ENCODE measurements at places on chromosomes 6 and 20.

- no peak for DNase-seq
Observed at GRCh38 chr20:37524859-37525708, 2.6 kb downstream of the BLCAP start.

- DNase-seq = no peak
Observed at GRCh38 chr6:167396068-167396658, 71.3 kb downstream of the TTLL2 start.

- DNase-seq = peak; percentile 82
Observed at GRCh38 chr20:59222253-59223181, 58.9 kb downstream of the ZNF831 start.

DNA sequence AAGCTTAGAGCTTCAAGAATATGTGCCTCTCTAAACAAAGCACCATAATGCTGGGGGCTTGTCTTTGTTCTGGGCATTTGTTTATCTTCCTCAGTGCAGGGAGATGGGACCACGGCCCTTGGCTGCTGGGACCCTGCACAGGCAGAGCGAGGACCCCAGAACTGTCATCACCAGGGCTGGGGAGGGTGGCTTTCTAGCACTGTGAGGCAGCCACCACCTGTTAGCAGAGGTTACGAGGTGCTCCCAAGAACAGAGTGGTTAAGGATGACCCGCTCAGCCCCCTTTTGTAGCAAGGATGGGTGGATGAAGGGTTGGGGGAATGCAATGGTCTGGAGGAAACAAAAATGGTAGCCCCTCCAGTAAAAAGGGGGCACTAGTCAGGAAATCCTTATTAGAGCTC lies 34.9 kb downstream of the METTL24 start:
- no peak for DNase-seq

GRCh38 chr20:9241232-9241692 lies 172.4 kb downstream of the PLCB4 start:
- DNase-seq = no peak

GRCh38 chr6:163780994-163781393 lies 366.5 kb downstream of the QKI start:
- DNase-seq = no peak

- DNase-seq = no peak
Observed at GRCh38 chr6:7004581-7005297, 103.0 kb upstream of the RREB1 start.

GRCh38 chr6:147157930-147158329 lies 46.3 kb upstream of the STXBP5 start:
- DNase-seq = no peak

- no peak for DNase-seq
Observed at GRCh38 chr6:31272436-31272835, 544 bp upstream of the HLA-C start.

DNA sequence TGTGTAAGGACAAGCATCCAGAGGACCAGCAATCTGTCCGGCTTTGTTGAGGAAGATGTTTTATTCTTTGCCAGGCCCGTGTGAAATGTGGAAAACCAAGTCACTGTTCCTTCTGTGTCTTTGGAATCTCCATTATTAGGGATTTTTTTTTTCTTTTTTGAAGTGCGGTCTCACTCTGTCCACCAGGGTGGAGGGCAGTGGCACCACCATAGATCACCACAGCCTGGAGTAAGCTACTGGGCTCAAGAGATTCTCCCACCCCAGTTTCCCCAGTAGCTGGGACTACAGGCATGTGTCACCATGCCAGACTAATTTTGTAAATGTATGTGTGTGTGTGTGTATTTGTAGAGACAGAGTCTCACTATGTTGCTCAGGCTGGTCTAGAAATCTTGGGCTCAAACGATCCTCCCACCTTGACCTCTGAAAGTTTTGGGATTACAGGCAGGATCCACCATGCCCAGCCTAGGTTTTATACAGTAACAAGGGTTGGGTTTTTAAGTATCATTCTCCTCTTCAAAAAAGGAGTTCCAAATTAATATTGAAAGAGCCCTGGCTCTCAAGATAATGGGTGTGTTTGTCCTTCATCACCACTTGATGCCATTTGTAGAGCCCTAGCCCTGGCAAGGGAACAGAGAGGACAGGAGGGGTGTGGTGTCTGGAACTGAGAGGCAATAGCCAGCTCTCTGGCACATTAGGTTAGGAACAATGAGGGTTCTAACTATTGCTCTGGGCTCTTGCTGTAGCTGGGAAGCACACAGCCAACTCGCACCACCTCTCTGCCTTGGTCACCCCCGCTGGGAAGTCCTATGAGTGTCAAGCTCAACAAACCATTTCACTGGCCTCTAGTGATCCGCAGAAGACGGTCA lies 3.1 kb downstream of the LAMP5 start:
- DNase-seq = no peak

- no peak for DNase-seq
Observed at GRCh38 chr6:122322824-122323223, 76.6 kb upstream of the HSF2 start.

GRCh38 chr6:56759521-56759920 lies 116.8 kb upstream of the DST start:
- DNase-seq = no peak

GRCh38 chr6:167769408-167770190 lies 57.1 kb upstream of the AFDN start:
- no peak for DNase-seq

DNA sequence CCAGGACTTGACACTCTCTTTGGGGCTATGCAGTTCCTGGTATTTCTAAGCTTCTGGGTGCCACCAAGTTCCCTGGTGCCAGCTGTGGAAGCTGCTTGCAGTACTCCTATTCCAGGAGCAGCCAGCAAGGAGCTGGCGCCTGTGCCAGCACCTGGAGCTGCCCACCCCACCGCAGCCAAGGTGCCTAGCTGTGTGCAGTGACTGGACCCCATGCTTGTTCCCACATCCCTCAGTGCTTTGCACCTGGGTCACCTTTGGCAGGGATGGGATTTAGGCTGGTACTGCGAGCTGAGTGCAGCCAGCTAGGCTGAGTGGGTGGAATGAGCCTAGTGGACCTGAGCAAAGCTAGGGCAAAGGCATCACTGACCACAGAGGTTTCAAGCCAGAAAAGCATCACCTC lies 1674.9 kb downstream of the HACE1 start:
- no peak for DNase-seq

- DNase-seq = no peak
Observed at GRCh38 chr6:2450546-2450945, 205.1 kb upstream of the GMDS start.

- no peak for DNase-seq
Observed at GRCh38 chr20:4110885-4111284, 95.5 kb upstream of the RNF24 start.

DNA sequence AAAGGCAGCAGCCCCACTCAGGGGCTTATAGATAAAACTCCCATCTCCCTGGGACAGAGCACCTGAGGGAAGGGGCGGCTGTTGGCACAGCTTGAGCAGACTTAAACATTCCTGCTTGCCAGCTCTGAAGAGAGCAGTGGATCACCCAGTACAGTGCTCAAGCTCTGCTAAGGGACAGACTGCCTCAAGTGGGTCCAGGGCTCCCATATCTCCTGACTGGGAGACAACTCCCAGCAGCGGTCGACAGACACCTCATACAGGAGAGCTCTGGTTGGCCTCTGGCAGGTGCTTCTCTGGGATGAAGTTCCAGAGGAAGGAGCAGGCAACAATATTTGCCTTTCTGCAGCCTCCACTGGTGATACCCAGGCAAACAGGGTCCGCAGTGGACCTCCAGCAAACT lies 810.1 kb downstream of the EYS start:
- no peak for DNase-seq

- no peak for DNase-seq
Observed at GRCh38 chr6:35522151-35522550, 9.5 kb upstream of the TULP1 start.

DNA sequence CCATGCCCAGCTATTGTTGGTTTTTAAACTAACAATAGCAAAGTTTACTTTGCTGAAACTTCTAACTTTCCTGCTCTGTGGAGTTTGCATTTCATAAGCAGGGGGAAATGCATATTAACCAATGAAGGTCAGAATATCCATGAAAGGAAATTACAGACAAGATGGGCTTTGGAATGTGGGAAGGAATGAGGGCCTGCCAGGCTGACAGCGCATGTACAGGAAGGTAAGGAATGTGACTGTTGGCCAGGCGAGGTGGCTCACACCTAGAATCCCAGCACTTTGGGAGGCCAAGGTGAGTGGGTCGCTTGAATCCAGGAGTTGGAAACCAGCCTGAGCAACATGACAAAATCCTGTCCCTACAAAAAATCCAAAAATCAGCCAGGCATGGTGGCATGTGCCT lies 49.6 kb downstream of the CDK5RAP1 start:
- DNase-seq = no peak

- DNase-seq = no peak
Observed at GRCh38 chr20:35344354-35344837, 52.2 kb upstream of the FAM83C start.

- no peak for DNase-seq
Observed at GRCh38 chr20:23094213-23094896, 8.2 kb upstream of the CD93 start.

DNA sequence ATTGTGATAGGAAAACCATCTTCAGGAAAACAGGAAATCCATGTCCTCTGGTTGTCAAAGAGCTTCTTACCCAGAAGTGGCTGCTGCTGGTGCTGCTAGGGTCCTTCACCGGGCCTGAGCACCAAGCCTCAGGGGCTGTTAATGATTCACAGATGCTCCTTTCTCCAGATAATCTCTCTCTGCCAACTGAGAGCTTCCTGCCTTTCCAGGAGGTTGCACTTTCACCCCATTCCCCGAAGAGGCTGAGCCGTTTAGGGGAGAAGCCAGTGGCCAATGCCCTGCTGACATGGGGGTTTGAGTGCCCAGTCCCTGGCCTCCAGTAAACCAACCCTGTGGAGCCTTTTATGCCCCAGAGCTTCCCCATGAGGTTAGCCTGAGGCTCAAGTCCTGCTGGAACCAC lies 122.4 kb downstream of the CBLN4 start:
- DNase-seq = no peak

GRCh38 chr20:50627747-50628146 lies 63.6 kb downstream of the RIPOR3 start:
- DNase-seq = no peak

DNA sequence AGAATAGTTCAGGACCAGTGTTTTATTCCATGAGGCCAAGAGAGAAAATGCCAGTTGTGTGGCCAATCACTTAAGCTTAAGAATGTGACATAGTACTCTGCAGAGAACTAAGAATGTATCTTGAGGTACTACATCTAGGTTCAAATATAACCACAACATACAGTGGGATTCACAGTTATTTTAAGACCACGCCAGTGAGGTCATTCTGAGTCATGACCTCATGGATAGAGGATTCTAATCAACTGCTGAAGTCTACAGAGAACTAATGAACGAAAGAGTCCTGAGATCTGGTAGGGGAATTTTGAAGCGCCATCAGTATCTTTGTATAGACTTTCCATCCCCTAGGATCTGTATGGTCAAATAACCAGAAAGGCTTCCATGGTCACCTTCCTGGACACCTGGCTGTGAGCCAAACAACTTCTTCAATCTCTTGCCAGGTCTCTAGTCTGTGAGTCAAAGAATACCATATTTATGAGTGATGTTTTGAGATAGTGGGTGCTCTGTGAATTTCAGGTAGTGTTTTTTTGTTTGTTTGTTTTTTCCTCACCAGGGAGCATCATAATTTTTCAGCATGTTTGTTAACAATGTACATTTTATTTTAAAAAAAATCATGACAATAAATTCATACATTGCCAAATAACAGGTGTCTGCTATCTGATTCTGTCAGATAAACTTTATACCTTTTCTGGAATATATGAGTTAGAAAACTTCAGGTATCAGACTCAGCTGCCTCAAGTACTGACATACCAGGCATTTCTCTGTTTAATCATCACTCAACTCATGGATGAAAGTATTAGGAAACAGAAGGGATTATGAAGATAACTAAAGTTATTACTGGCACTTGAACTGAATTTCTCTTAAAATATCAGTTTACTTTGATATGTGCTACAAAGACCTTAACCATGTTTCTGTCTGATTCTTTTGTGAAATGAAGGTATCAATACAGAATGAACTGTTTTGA lies 217.9 kb downstream of the PLCB4 start:
- DNase-seq = no peak

DNA sequence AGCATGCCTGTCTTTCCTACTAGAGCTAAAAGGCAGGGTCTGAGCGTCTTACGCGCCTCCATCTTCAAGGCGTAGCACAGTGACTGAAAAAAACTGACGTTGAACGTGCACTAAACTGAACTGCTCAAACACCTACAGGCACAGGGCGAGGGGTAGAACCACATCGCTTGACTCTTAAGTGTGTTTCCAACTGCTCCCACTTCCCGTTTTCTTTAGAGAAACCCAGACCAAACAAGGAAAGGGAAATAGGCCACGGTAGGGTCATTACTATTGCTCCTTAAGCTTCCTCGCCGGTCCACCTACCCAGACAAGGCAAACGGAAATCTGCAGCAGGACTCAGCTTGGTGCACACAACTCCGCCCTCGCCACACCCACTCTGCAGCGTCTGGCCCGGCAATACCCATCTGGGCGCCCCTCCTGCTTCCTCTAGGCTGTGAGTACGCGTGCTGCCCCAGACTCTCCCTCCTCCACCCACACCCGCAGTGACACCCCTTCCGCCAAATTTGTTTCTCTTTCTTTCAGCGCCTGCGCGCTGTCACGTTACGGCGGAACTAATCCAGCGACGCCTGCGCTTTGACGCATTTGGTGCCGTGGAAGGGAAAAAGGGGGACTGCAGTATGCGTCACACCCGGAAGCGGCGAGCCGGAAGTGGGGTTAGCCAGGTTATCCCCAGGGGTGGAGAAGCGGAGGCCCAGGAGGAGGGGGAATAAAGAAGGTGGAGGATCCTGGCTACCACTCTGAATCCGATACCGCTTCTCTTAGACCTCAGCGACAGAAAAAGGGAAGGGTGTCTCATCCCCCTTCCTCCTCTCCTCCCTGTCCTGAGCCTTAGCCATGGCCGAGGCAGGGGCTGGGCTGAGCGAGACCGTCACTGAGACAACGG lies at the start of gene PPP1R11:
PPP1R11 (plus strand) TSS at position 622 of the 883 bp plus-strand sequence; CDS start at position 835, 213 bp downstream.
- DNase-seq = peak; percentile 97

DNA sequence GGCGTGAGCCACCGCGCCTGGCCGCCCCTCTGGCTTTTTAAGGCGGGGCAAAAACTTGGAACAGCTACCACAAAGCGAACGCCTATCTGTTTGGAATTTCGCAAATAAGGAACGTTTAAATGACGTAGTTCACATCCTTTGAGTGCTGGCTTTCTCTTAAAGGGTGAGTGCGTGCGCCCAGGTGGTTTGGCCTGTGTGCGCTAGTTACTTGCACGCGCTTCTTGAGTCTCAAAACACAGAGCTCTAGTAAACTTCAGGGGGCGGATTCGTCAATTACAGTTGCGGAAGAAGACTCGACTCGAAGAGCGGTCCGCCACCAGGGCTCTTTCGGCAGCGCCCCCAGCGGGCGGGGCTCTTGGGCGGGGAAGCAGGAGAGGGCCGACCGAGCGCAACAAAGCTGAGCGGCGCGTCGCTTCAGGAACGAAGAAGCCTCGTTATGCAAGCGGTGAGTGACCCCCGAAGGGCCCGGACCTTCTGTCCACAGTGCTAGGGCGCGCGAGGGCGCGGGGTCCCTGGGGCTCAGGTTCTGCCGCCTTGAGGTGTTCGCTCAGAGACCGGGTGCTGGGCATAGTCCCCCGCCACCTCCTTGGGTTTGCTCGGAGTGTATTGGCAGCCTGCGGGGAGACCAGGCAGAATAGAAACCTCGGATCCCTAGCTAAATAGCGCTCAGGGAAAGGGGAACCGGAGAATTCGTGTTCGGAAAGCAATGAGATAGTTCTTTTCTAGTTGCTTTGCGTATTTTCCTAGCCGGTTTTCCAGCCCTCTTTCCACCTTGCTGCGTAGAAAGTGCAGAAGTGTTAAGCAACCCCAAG lies at the start of gene SYCP2L:
SYCP2L (plus strand) TSS at position 362 of the 812 bp plus-strand sequence; CDS start at position 437, 75 bp downstream.
- DNase-seq = no peak

Measured in activated T-cell treated with anti-CD3 and anti-CD28 coated beads for 24 hours (primary cell).